Muscle of back (tissue), 13 donors: ENCODE measurements at places on chromosomes 6 and 20. TPM values are rescaled to one million over a fixed set of nuclear protein-coding genes. Genes with fewer than 3 reads are reported as not detected.

- peak; percentile 29 for DNase-seq
Observed at GRCh38 chr20:40197691-40198090, 491.3 kb downstream of the MAFB start.

- no peak for DNase-seq
Observed at GRCh38 chr6:157271441-157271840, 51.9 kb downstream of the TMEM242 start.

The CALHM4 gene
- not detected for polyA plus RNA-seq

GRCh38 chr6:39347906-39348585 lies 25.5 kb upstream of the KCNK16 start:
- DNase-seq: peak; percentile 80

- no peak for DNase-seq
Observed at GRCh38 chr6:40957616-40958492, 81.2 kb downstream of the UNC5CL start.

- DNase-seq: no peak
Observed at GRCh38 chr20:53133125-53133524, 161.0 kb downstream of the TSHZ2 start.

DNA sequence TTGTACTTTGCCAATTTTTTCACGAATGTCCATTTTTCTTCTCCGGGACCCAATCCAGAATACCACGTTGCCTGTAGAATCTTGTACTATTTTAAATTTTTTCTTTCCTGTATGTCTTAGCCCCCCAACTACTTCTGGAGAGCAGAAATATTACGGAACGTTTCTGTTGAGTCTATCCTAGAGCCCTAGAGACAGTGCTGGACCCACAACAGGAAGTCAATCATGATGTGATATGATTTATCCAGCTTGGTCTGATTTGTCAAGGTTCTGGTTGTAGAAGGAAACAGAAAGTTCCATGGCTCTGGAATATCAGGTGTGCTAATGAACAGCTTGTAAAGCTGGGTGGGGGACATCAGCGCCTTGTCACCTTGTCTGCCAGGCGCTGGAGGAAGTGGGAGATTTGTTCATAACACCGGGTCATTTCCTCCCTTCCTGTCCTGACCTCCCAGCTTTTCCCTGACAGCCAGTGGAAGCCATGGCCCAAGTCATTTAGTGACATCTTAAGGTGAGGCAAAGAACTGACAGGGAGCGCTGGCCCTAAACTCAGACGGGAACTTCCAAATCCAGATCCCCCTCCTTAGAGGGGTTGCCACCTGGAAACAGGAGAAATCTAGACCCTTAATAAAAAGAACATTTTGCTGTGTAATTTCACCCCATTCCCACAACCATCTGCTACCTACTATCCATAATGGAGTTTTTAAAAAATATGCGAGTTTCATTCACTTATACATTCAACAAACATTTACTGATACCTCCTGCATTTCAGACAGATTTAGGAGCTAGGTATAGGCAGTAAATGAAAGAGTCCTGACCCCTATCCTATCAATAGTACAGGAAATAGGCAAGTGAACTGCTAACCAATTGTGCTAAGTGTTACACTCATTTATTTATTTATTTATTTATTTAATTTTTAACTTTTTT lies 130.5 kb downstream of the ZFP64 start:
- no peak for DNase-seq

GRCh38 chr6:64712606-64713005 lies 994.4 kb downstream of the EYS start:
- no peak for DNase-seq

The SNX5 gene
- polyA plus RNA-seq: 113 TPM

DNA sequence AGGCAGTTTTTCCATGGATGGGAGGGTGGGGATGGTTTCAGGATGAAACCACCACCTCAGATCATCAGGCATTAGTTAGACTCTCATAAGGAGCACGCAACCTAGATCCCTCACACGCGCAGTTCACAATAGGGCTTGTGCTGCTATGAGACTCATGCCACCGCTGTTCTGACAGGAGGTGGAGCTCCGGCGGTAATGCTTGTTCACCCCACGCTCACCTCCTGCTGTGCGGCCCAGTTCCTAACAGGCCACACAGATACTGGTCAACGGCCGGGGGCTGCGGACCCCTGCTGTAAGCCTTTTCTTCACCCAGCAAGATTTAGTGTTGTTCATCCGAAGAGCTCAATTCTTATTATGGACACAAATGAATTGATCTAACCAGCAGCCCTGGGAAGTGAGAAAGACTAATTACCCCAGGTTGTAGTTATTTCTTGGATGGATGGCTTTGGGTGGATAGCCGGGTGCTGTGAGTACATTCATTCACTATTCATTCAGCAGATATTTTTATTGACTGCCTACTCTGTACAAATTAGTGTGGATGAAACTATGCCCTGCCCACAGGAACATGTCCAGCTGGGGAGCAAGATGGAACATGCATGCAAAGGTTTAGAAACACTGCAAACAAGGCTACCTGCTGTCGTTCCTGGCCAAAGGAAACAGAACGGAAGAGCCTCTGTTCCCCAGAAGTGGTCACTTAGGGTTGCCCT lies 57.2 kb downstream of the RIOK1 start:
- no peak for DNase-seq

The DEFB121 gene
- not detected for polyA plus RNA-seq

DNA sequence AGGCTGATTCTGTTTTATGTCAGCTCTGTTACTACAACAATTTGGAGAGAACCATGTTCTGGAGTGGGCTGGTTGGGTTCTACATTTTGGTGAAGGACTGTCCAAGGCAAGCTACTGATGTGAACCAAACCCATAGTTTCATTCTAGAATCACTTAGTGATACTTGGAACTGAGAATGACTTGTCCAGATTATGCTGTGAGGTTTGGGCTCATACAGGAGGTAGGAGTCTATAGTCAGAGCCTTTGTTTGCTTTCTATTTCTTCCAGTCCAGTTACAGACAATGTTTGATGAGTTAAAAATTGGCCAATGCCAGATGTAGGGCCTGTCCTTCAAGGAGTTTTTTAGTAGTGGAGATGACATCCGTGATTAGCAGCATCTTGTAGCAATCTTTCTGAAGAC lies 97.9 kb downstream of the LRRC1 start:
- no peak for DNase-seq

GRCh38 chr6:157845493-157846259 lies 22.6 kb downstream of the SNX9 start:
- peak; percentile 22 for DNase-seq

The XPO5 gene
- polyA plus RNA-seq: 27.9 TPM
